ENCODE measurements at places on chromosomes 1 and 21.

GRCh38 chr1:222975472-222976122 lies 160.8 kb downstream of the DISP1 start:
- DNase-seq: no peak

GRCh38 chr1:31930836-31931592 lies 7.2 kb downstream of the PTP4A2 start:
- no peak for DNase-seq

GRCh38 chr21:15992171-15992570 lies 262.4 kb downstream of the USP25 start:
- no peak for DNase-seq

DNA sequence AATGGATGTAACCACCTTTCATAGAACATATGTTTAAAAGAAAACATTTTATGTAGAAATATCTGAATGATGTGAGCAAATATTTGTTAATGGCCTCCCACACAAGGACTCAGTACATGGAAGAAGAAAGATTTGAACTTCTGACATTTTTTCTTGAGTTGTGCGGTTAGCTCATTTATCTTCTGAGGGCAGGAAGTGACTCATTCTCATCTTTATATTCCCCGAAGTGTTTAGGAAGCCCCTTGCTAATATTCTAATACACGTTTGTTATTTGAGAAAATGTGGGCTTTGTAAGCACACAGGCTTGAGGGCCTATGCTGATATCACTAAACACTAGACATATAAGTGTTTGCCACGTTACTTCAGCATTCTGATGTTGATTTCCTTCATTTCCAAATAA lies 392.5 kb upstream of the PTBP2 start:
- DNase-seq: no peak

- DNase-seq: no peak
Measured at GRCh38 chr1:183101841-183102276, 78.6 kb downstream of the LAMC1 start.

- no peak for DNase-seq
Measured at GRCh38 chr1:93579891-93580290, 101.7 kb downstream of the BCAR3 start.

All from T1000 (cell line).